ENCODE measurements at places on chromosomes 13 and 19. TPM values are rescaled to one million over a fixed set of nuclear protein-coding genes. Genes with fewer than 3 reads are reported as not detected.
A peak's percentile ranks its signal among the peaks of the same experiment; 100 is the strongest.

ADGRE1 gene
- not detected for total RNA-seq

- no peak for DNase-seq
Observed at GRCh38 chr19:18307271-18307681, 15.6 kb downstream of the LSM4 start.

DNA sequence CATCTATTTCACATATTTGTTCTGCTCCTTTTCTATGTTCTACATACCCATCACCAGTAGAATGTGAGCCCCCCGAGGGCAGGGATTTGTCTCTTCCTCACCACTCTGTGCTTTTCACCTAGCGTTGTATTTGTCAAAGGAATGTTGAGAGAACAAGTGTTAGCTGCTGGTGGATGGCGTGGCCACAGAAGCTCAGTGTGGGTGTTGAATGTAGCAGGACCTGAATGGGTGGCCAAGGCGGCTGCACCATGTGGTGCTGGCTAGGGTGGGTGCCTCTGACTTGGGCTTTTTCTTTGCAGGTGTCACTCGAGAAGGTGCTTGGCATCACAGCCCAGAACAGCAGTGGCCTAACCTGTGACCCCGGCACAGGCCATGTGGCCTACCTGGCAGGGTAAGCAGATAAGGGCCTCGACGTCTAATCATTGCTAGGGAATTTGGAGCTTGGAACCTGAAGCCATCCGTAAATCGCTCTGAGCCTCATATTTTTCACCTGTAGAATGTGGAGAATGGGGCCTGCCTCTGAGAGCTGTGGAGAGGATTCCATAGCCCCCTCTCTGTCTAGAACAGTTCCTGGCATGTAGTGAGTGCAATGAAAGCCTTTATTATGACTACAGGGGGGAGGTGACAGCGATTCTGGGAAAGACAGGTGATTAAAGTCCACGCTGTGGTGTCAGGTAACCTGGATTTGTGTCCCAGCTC is 3.9 kb downstream of the WDR62 start:
- DNase-seq, result no peak

GRCh38 chr19:9323557-9323918 is 441 bp upstream of the ZNF559 start:
- peak; percentile 73 for DNase-seq

- DNase-seq, result no peak
Observed at GRCh38 chr13:35964863-35965180, 166.4 kb downstream of the DCLK1 start.

CCDC124 gene
- total RNA-seq, result 84.0 TPM

DNA sequence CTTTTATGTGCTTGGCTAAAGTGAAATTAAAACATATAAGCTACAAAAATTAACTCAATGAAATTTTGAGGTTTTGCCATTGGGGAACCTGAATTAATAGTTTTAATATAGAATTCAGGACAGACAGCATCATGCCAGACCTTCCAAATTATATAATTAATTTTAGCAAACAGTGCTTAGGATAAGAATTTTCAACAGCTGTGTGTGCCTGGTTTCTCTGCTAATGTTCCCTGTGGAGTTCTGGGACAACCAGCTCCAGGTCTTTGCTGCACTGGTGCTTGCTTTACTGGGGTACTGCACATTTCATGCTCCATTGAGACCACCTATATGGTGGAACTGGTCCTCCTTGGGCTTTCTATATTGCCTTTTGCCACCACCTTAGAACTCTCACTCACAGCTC is 199.5 kb downstream of the NDFIP2 start:
- no peak for DNase-seq

DNA sequence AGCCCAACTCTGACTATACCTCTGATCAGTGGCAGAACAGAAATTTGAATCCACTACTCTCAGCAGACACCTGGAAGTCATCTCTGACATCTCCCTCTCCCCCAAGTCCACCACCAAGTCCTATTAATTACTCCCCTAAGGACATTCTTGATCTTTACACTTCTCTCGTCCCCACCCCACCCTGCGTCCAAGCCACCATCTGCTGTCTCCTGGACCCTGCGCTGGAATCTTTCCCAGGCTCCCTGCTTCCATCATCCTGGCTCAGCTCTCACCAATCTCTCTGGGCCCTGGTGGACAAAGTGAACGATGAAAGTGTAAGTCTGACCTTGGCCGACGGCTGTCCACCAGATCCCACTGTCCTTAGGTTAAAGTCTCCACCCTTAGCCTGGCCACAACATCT is 145.6 kb upstream of the GJB6 start:
- DNase-seq, result no peak

VPS36 gene
- 44.6 TPM for total RNA-seq

- DNase-seq, result no peak
Observed at GRCh38 chr13:93984876-93985275, 494.6 kb downstream of the DCT start.

- no peak for DNase-seq
Observed at GRCh38 chr19:39401070-39401548, 5.5 kb upstream of the ZFP36 start.

PSG7 gene
- total RNA-seq, result not detected

DNA sequence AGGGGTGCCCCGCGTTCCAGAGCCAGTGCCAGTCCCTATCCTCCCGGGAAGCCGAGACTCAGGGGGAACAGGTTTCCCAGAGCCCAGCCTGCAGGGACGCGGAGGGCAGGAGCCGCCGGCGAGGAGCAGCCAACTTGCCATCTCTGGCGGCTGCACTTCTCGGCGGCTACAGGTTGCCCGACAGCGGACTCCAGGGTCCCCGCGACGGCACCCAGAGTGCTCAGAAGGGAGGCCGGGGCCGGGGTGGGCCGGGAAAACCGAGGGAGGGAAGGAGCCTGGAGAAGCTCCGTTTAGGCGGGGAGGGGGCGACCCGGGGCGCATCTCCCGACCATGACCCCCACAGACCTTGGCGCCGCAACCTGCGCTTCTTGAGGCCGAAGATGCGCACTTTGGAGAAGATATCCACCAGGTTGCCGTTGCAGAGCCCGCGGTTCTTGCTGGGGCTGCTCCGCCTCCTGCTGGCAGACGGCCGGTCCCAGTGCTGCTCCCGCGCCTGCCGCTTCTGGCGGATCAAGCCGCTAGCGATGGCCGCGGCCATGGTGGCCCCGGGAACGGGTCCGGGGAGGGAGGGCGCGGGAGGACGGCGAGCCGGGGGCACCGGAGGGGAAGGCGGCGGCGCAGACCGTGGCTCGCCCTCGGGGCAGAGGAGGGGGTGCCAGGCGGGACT is 463.8 kb downstream of the ITGBL1 start:
- peak; percentile 42 for DNase-seq

DNA sequence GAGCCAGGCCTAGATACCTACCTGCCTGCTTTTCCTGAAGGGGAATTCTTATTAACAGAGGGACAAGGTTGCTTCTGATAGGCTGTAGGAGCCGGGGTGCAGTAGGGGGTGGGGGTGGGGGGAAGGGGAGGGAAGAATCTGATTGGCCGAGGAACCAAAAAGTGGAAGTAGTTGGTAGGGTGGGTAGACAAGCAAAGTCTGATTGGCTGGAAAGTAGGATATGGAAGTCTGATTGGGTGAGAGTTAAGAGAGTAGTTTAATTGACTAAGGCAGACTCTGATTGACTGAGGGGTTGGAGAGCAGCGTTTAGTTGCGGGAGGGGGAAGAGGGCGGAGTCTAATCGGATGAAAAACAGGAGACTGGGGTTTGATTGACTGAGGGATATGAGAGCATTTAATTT is 9.4 kb upstream of the CYP4F22 start:
- DNase-seq, result no peak

DNA sequence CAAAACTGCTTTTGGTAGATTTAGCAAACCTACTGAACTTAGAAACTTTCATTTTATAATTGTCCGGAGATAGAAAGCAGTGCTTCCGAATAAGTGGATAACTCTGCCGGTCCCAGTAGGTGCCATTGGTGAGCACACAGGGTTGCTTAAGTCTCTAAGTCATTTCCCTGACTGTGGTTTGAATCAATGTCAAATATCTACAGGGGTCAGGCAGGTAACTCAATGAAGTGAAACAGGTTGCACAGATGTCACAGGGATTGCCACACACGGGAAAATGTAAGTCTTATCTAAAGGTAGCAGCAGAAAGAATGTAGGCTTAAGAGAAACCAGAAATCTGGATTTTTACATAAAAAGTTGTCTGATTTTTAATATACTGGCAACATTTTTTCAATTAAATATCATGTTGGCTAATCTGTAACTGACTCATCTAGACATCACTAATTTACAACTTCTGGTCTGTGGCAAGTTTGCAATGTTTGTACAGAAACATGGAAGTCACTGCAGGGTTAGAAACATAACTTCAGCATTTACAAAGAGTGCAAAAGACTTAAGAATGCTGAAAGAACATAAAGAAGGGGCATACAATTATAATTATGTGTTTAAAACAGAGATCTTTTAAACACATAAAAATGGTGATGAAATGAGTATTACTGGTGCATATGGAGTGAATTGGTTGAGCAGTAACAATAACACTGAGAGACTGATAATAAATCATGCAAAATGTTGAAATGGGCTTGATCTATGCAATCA is 14.3 kb upstream of the LRRC63 start:
- no peak for DNase-seq

DNA sequence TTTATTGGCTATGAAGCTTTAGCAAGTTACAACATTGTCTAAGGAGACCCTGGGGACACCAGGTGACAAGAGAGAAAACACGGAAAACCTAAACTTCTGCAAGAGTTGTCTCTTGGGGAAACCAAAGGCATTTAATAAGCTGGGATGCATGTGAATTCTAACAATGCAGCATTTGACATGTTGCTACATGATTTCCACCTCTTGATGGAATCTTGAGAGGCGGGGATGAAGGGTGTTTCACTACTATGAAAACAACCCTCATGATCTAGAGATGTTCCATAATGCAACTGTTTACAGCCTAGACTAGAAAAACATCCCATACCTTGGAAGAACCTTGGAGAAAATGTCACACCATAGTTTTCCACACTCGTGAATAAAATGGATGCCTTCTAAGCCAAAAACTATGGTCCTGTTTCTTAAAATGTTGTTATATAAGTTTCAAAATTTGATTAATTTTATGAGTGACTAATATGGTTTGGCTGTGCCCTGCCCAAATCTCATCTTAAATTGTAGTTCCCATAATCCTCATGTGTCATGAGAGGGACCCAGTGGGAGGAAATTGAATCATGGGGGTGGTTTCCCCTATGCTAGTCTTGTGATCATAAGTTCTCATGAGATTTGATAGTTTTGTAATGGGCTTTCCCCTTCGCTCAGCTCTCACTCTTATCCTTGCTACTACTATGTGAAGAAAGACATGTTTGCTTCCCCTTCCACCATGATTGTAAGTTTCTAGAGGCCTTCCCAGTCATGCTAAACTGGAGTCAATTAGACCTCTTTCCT is 164.6 kb downstream of the TNFSF13B start:
- no peak for DNase-seq

DNA sequence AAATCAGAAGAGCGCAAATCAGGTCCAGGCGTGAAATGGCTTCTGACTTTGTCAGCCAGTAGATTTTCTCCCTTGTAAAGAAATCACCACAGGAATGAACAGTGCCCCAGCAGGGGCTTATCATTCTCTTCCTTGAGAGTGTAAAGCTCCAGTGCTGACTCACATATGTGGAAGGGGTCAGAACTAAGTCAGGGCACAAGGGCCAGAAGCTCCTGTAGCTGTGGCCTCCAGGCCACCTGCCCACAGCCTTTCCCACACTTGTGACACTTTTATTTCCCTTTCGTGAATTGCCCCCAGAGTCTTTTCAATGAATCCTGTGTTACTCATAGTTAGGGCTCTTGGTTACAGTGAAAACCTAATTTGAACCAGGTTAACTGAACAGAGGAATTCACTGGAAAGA is 99.6 kb downstream of the SUCLA2 start:
- DNase-seq, result no peak

DNA sequence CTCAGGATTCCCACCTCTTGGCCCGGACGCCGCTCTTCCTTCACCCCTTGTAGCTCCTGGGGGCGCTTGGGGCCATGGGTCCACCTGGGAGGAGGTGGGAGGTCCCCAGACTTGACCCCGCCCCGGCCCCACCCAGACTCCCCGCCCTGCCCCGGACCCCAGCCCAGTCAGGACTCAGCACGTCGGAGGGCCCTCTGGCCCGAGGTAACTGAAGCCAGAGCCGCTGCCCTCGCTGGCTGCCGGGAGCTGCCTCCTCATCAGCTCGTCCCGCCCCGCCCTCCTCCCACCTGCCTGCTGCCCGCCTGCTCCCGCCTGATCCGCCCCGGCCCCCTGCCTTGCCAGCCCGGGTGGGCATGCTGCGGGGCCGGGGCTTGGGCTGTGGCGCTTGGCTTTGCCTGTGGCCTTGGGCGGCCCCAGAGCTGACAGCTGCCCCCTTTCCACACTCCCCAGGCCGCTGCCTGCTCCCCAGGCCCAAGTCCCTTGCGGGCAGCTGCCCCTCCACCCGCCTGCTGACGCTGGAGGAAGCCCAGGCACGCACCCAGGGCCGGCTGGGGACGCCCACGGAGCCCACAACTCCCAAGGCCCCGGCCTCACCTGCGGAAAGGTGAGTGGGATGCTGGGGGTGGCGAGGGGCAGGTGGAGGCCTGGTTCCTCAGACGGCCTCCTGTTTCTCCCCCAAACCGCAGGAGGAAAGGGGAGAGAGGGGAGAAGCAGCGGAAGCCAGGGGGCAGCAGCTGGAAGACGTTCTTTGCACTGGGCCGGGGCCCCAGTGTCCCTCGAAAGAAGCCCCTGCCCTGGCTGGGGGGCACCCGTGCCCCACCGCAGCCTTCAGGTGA is 9.4 kb downstream of the ARHGAP33 start:
- no peak for DNase-seq

F2RL3 gene
- 2.1 TPM for total RNA-seq

GRCh38 chr13:34421858-34422475 is 520.1 kb upstream of the NBEA start:
- no peak for DNase-seq

DNA sequence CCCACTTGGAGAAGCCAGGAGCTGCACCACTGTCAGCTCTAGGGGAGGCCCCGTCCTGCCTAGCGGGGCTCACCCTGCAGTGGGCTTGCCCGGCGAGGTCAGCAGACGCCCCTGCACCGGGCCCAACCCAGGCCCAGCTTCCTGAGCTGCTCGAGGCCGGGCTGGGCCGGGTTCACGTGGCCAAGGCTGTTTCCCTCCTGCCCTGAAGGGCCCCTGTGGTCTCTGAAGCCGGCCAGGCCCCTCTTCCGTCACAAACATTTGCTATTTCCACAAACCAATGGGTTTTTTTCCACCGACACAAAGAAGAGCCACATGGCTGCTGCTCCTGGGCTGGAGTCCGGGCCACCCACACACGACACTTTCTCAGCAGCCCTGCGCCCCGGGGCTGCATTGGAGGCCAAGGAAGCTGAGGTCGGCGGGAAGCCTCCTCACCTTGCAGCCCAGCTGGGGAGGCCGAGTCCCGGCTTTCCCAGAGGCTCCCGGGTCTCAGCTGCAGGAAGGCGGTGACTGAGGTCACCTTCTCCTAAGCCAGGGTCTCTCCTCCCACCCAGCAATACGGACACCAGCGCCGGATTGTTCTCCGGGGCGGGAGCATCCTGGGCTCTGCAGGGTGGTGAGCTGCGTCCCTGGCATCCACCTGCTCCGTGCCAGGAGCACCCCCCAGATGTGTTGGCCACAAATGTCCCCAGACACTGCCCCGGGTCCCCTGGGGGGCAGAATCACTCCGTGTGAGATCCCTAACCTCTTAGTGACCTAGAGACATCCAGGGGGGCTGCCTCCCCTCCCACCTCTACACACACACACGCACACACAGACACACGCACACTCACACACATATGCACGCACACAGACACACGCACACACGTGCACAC is 80.5 kb downstream of the GADD45B start:
- no peak for DNase-seq
